ENCODE measurements at places on chromosomes 5 and 9.

DNA sequence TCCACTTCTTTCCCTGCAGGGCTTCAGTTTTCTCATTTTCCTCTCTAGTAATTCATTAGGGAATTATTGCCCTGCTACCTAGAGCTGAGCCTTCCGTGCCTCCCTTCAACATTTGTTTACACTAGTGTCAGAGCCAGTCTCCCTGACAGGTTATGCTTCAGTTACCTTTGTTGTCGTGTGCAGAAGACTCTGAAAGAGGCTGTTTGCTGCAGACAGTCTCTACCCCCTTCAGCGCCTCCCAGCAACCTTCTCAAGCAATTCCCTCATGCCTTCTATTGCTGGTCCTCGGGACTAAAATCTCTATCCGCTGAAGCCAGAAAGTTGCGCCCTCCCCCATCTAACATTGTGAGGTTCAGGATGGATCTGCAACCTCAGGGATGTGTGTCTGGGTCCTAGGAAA, 12.8 kb downstream of the RALGPS1 start:
- DNase-seq: no peak

DNA sequence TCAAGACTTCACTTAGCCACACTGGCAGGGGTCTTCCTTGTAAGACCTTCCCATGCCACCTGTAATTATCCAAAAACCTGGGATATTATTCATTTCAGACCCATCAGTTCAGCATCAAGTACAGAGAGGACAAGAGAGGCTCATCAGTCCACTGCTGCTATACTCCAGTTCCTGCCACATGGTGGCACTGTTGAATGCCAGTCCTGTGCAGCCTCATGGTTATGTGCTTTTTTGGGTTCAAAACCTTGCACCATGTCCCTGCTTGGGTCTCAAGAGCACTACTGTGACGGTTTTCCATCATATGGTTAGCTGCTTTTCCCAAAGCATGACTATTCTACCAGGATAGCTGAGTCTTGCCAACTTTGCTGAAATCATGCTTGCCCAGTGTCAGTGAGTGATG, 8.5 kb downstream of the PTGS1 start:
- DNase-seq: no peak

DNA sequence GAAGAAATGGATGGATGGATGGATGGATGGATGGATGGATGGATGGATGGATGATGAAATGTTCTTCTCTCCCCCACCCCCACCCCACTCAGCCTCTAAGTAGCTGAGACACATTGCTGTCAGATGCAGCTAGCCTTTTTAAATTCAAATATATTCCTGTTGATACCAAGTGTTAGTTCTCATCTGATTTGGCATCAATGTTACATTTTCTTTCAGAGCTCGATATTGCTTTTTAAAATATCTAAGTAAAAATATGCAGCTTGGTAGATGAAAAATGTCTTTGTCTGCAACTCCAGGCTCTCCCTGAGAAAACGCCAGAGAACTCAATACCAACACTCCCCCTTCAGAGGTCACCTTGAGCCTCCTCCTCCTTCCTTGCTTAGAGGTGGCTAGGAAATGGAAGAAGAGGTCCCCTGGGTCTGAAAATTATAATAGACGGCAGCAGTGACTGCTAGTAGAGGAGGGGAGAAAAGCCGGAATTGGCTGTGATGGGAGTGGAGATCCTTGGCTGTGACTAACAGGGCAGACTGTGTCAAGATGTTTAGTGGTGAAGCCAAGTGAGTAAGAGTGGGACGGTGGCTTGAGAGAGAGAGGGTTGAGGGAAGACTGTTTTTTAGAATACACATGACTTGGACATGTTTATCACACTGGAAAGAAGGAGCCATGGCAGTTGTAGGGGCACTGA, 156.0 kb downstream of the ZNF462 start:
- DNase-seq: no peak

- no peak for DNase-seq
Measured at GRCh38 chr5:112635276-112635675, 102.4 kb upstream of the APC start.

GRCh38 chr9:79020276-79020675, 551.5 kb upstream of the TLE4 start:
- no peak for DNase-seq

DNA sequence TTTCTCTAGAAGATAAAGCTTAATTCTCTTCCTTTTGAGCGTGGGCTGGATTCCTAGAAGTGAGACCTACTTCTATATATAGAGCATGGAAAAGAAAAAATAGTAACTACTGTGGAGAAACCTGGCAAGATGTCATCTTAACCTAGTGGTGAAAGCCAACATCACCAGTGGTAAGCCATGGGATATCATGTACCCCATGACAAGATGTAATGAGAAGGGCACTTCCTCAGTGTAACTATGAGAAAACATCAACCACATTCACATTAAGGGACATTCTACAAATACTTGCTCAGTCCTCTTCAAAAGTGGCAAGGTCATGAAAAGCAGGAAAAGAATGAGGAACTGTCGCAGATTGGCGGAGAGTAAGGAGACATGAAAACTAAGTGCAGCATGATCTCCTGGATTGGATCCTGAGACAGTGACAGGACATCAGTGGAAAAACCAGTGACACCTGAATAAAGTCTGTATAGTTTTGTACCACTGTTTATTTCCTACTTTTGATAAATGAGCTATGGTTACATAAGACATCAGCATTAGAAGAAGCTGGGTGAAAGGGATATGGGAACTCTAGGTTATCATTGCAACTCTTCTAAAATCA, 65.4 kb downstream of the PRRC1 start:
- DNase-seq: no peak

- DNase-seq: no peak
Measured at GRCh38 chr5:252546-252945, 18.9 kb upstream of the PDCD6 start.

DNA sequence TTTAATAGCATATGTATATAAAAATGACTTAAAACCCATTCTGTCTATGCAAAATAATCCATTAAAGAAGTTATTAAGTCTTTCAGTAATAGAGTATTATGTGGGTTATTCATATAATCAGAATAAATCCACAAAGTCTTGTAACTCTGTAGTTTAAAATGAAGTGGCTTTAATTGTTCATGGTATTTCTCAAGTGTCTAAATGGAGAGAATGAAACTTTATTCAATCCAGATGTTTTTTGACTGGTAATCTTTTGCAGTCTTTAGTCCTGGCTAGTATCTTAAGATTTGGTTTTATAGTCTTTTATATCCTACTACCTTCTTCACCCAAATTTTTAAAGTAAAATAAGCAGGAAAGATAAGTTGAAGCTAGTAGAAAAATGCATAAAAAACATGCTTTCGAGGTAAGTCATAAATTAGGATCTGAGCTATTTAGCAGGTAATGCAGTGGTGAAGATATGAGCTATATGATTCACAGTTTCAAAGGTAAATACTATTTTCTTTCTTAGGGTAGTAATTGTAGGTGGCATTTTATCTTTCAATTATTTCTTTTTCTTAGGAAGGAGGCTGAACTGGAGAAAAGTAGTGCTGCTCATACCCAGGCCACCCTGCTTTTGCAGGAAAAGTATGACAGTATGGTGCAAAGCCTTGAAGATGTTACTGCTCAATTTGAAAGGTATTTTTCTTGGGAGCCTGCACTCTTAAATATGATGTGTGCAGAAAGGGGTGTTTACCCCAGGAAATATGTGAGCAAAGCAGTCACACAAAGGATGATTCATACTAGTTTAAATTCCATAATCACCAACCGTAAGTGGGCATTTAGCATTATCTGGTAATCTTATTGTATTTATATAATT, 17.9 kb downstream of the HMMR start:
- no peak for DNase-seq

DNA sequence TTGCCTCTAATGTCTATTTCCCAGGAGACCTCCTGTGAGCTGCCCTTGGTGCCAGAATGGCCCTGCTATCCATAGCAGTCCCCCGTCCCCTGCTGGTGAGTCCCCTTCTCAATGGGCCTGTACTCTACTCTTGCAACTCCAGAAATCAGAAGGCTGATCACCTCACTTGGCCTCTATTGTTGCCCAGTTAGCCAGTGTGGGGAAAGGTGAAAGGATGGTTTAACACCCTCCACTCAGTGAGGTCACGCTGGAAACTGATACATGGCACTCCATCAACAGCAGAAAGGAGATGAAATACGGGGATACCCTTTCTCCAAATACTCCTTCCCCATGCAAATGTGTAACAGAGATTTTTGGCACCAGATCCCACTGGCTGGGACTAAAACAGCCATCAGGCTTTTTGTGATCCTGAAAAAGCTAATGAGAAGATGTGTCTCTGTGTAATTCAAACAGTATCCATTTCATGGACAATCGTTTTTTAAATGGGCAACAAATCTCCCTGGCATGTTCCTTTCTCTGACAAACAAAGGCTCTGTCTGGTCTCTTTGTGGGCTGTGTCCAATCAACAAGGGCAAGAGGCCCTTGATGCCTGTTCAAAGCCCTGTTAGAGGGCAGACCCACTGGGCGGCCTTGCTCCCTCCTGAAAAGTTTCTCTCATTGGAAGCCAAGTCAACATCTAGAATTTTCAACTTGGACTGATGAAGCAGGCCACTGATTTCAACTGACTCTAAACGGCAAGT, 343.7 kb downstream of the SPOCK1 start:
- no peak for DNase-seq

DNA sequence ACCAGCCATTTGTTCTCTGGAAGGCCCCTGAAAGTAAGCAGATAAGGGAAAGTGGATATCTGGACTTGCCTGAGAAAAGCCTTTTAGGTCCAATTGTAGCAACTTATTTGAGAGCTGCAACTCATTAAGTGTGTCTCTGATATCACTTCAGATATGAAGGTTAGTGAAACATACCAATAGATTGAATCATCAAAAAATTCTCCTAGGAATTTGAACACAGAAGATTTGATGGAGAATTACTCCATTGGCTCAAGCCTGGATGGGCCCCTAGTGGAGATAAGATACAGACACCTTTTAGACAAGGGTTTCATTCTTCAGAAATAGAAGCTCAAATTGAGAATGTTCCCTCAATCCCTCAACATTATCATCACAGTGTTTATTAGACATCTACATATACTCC, 356.7 kb downstream of the NDUFS4 start:
- no peak for DNase-seq

DNA sequence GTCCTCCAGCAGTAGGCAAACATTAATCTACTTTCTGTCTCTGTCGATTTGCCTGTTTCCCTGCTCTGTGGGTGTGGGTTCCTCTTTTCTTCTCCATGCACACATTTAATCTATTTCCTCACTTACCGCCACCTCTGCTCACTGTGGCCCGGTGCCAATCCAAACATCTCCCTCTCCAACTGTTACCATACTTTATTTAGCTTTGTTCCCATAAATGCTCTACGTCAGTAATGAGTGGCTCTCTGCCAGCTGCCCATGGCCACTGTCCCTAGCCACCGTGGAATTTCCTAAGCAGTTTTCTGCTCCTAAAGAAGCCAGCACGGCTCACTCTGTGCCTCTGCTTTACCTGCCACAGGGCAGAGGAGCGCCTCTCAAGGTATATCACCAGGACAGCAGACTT, 19.5 kb upstream of the GOLPH3 start:
- no peak for DNase-seq

DNA sequence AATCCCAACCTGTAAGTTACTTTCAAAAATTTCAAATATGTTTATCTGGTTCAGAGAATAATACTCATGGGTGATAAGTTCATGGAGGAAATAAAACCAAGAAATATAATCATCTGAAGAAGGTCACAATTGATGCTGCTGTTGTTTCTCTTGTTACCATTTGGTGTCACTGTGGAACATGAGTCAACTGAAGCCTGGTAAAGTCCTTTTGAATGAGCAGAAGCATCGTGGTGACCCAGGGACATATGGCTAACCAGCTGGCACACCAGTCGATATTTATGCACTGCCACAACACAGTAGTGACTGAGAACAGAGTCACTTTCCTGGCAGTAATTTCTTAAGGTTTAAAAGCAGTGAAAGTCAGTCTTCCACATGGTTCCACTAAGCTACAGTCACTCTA, 612.9 kb upstream of the TLE4 start:
- DNase-seq: no peak

DNA sequence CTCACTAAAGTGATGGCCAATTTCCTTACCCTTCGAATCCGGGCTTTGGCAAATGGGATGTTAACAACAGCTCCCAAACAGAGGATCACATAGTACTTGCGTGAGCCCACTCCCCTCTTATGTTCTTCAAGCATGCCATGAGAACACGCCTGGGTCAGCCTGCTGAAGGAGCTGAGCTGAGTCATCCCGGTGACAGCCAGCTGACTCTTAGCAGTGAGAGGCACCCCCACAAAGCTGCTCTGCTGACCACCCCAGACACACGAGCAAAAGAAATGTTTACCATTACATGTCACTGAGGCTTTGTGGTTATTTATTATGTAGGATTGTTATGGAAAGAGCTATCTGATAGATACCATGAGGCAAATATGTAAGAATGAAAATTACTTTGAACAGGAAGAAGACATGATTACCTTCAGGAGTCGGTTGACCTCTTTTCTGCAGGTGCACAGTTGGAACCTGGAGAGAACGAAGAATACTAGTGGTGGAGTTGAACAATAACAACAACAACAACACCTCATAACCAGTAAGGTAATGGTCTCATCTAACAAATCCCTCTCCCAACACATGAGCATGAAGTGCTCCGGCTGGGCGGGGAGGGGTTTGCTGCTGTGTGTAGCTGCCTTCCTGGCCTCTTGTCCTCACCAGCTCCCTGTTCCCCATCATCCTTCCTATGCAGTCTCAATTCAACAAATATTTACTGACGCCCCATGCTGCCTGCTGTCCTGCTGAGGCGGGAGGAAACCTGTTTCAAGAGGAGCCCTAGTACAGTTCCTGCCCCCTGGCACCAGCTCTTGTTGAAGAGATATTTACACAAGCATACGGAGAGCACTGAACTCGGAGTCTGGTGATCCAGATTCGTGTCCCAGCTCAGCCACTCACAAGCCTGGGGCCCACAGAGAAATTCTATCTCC, 69.4 kb upstream of the LHFPL2 start:
- no peak for DNase-seq

DNA sequence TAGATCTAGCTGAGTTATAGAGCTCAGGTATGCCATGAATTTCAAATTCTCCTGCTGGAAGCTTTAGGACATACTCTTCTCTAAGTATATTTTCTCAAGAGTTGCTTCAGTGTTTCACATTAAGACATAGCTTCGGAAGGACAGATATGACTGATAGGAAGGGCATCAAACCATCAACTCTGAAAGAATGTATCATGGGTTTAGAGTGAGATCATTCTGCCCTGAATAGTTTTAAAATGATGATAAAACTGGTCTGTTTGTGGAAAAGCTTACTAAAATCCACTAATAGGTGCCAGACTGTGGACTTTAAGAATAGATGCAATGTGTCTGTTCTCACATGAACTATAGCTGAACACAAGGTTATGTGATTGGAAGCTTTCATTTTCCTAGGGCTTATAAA, 8.4 kb downstream of the SPEF2 start:
- no peak for DNase-seq

- DNase-seq: peak; percentile 36
Measured at GRCh38 chr5:40689438-40689837, 9.7 kb downstream of the PTGER4 start.
